CD4-positive, alpha-beta memory T cell (primary cell): ENCODE measurements at places on chromosomes 7 and 10.

DNA sequence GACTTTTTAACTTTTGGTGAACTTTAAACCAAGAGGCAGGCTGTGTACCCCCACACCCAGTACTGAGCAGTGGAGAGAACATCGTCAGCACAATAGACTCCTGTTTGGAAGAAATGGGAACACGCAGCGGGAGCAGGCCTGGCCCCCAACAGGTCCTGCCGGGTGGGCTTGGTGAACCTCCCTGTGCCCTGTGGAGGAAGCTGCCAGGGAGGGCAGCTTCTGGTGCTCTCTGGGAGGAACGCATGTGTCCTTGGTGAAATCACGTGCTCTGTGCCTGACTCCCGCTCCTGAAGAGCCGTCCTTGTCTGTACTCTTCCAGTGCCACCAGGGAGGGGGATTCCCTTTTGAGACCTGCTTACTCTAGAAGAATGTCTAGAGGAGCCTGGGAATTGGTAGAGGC is 31.6 kb downstream of the CHAT start:
- no peaks in the 10 kb centered on the region for H3K36me3 ChIP-seq
- no peak overlapping the region for H3K27ac ChIP-seq

DNA sequence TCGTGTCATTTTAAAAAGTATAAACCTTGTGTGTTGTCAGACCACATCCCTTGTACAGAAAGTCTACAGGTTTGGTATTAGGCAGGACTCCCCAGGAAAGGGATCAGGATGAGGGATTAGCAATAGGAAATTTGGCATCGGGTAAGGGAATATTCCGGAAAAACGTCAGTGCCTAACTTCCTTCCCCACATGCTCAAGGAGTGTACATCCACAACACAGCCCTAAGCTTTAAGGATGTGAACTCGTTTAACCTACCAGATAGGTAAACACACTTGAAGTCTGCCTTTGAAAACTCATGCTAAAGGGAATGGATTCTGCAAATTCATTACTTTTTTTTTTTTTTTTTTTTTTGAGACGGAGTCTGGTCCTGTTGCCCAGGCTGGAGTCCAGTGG is 194.9 kb downstream of the SKIDA1 start:
- H3K27ac ChIP-seq = no peak overlapping the region
- H3K4me3 ChIP-seq = no peak overlapping the region
- H3K4me1 ChIP-seq = no peaks in the 10 kb centered on the region
- H3K27me3 ChIP-seq = no peaks in the 10 kb centered on the region
- H3K36me3 ChIP-seq = no peaks in the 10 kb centered on the region
- DNase-seq = no peak

DNA sequence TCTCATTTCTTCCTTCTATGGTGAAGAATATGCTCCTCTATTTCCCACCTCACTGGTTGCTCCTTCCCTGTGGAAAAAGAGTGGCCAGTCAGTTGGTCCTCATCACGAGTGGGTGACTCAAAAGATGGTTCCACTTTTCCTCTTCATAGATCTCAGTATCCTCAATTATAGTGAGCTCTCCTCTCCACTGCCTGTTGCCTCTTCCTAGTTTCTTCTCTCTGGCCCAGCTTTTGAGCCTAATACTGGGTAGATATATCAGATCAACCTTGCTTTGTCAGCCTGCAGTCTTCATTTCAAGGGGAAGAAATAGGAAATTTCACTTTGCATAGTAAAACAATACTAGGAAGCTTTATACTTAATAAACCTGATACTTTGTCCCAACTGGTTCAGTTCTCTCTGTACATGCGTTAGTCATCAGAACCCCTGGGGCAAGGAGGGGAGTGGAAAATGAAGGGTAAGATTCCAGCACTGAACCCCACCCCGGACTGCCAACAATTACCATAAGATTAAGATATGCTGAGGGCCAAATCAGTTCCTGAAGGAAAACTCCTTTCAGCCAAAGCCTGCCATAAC is 15.5 kb upstream of the WNT16 start:
- no peak for DNase-seq
- no peaks in the 10 kb centered on the region for H3K27me3 ChIP-seq
- no peaks in the 10 kb centered on the region for H3K36me3 ChIP-seq
- H3K4me1 ChIP-seq = no peaks in the 10 kb centered on the region
- H3K27ac ChIP-seq = no peak overlapping the region
- no peak overlapping the region for H3K4me3 ChIP-seq

DNA sequence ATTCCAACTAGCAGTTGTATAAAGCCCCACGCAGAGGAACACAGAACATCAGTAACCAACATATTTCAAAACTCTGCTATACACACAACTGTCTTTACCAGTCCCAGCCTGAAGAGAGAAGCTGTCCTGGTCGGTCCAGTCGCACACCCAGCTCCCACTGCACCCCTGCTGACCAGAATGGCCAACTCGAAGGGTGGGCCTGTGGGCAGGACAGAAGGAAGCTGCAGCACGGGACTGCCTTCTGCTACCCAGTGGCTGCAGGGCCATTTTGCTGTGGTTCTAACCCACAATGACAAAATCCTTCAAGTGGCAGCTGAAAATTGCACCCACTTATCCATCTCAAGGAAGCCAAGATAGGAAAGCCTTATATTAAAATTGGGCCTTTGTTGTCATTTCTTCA is 48.2 kb downstream of the GSDME start:
- no peaks in the 10 kb centered on the region for H3K4me1 ChIP-seq
- H3K4me3 ChIP-seq = no peak overlapping the region
- H3K27ac ChIP-seq = no peak overlapping the region

GRCh38 chr7:30805081-30805691 is 34.0 kb downstream of the MINDY4 start:
- H3K27me3 ChIP-seq = no peaks in the 10 kb centered on the region
- H3K36me3 ChIP-seq = no peaks in the 10 kb centered on the region
- DNase-seq = no peak

DNA sequence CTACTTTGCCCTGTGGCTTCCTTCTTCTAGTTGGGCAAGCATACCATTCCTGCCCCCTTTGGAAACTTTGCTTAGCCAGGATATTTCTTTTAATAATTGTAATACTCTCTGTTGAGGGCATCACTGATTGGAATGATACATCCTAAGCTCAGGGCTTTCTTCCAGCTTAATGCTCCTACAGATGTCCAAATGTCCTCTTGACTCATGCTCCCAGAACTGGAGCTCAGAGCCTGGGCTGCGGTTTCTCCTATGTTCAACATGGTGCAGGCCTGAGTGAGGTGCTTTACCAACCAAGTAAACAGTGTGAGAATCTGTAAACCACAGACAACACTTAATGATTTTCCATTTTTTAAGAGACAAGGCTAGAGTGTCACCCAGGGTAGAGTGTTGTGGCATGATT is 108.6 kb downstream of the LRRC4 start:
- H3K27me3 ChIP-seq = no peaks in the 10 kb centered on the region
- H3K36me3 ChIP-seq = no peaks in the 10 kb centered on the region
- no peaks in the 10 kb centered on the region for H3K4me1 ChIP-seq
- DNase-seq = no peak

DNA sequence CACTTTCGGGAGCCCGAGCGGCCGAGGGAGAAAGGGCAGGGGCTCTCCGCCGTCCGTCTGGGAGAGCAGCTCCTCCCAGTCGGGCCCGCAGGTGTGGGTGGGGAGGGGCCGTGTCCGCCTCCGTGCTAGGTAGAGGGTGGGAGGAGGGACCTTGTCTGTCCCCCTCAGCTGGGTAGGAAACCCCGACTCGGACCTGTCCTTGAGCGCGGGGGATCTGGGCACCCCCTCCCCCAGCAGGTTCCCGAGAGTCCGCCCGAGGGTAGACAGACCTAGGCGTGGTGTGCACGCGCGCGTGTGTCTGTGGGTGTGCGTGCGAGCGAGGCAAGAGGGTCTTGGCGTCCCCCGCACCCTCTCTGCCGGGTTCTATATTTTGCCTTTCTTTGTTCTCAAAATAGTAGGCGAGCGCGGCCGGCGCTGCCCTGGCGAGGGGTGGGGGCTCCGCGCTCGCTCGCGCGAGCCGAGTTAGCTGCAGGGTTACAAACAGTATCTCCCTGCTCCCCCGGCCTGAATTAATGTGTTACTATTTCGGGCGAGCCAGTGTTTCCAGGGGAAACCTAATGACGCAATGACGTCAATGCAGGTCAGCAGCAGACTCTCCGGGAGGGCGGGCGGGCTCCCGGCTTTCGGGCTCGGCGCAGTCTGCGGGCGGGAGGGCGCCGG is 73.9 kb upstream of the LEP start:
- no peaks in the 10 kb centered on the region for H3K36me3 ChIP-seq
- no peak overlapping the region for H3K27ac ChIP-seq
- H3K27me3 ChIP-seq = peaks cover 20% of the 10 kb centered on the region
- H3K4me1 ChIP-seq = peaks cover 24% of the 10 kb centered on the region

DNA sequence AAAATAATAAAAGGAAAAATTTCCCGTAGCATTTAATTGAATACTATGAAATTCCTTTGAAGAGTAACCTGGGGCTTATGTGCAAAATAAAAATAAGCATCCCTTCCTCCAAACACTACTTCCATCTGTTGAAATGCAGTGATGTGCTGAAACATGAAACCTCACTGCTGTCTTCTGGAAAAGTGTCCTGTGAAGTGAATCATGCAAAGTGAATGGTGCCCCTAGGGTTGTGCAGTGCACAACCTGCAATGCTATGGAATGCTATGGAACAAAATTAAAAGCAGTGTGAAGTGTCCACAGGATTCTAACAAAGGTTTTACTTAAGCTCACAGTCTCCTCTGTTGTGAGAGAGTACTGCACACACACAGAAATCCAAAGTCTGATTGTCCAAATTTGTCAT is 480.9 kb downstream of the ETV1 start:
- no peaks in the 10 kb centered on the region for H3K27me3 ChIP-seq
- DNase-seq = no peak
- H3K36me3 ChIP-seq = no peaks in the 10 kb centered on the region
- H3K4me3 ChIP-seq = no peak overlapping the region

GRCh38 chr10:104642658-104643302 is 1.7 kb downstream of the SORCS3 start:
- H3K4me1 ChIP-seq = no peaks in the 10 kb centered on the region
- no peak for DNase-seq
- no peak overlapping the region for H3K27ac ChIP-seq
- peaks cover 9% of the 10 kb centered on the region for H3K27me3 ChIP-seq
- no peaks in the 10 kb centered on the region for H3K36me3 ChIP-seq

GRCh38 chr7:141466151-141466904 is 84.9 kb upstream of the AGK start:
- H3K27ac ChIP-seq = no peak overlapping the region
- no peak for DNase-seq
- no peaks in the 10 kb centered on the region for H3K4me1 ChIP-seq
- H3K4me3 ChIP-seq = no peak overlapping the region
- no peaks in the 10 kb centered on the region for H3K27me3 ChIP-seq
- no peaks in the 10 kb centered on the region for H3K36me3 ChIP-seq

- H3K36me3 ChIP-seq = no peaks in the 10 kb centered on the region
- H3K4me1 ChIP-seq = no peaks in the 10 kb centered on the region
- H3K4me3 ChIP-seq = no peak overlapping the region
- no peaks in the 10 kb centered on the region for H3K27me3 ChIP-seq
- no peak overlapping the region for H3K27ac ChIP-seq
Observed at GRCh38 chr7:3245077-3245476, 56.0 kb upstream of the SDK1 start.

GRCh38 chr10:109784236-109784635 is 139.1 kb downstream of the XPNPEP1 start:
- H3K4me1 ChIP-seq = no peaks in the 10 kb centered on the region
- H3K36me3 ChIP-seq = no peaks in the 10 kb centered on the region
- DNase-seq = no peak
- no peak overlapping the region for H3K27ac ChIP-seq
- no peaks in the 10 kb centered on the region for H3K27me3 ChIP-seq

DNA sequence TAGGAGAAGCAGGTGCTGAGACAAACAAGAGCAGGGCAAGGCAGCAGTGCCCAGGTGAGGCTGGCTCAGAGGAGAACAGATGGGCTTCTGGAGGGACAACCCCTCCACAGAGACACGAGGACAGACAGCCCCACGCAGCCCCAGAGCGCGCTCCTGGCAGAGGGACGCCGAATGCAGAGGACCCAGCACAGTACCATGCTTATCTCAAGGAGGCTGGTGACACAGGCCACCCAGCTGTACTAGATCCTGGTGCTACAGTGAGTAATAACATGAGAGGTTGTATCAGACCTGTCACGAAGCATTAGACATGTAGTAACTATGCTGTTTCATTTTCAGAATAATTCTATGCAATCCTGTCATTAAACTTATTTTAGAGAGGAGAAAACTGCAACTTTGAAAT is 60.4 kb upstream of the NCAPG2 start:
- no peaks in the 10 kb centered on the region for H3K27me3 ChIP-seq
- H3K36me3 ChIP-seq = peaks cover 52% of the 10 kb centered on the region
- H3K27ac ChIP-seq = no peak overlapping the region
- H3K4me3 ChIP-seq = no peak overlapping the region
- no peaks in the 10 kb centered on the region for H3K4me1 ChIP-seq
- no peak for DNase-seq

- H3K4me1 ChIP-seq = no peaks in the 10 kb centered on the region
- no peak overlapping the region for H3K27ac ChIP-seq
- no peaks in the 10 kb centered on the region for H3K27me3 ChIP-seq
- H3K36me3 ChIP-seq = no peaks in the 10 kb centered on the region
Observed at GRCh38 chr7:18445483-18445882, 50.1 kb upstream of the HDAC9 start.

DNA sequence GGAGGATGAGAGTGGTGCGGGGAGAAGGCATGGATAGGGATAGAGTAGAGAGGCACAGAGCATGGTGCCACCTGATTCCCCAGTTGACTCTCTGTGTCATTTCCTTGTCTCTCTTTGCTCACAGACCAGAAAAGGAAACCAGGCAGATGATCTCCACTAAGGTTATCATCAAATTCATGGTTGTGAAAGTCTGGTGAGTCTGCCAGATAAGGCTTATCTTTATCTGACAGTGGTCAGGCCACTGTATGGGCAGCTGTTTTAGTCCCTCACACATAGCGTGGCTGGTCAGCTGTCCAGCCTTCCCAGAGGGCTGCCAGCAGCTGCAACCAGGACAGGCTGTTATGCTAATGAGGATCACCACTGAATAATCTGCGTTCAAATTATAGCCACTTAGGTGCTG is 99.0 kb downstream of the ADRA2A start:
- no peaks in the 10 kb centered on the region for H3K27me3 ChIP-seq
- no peak for DNase-seq
- no peak overlapping the region for H3K4me3 ChIP-seq

DNA sequence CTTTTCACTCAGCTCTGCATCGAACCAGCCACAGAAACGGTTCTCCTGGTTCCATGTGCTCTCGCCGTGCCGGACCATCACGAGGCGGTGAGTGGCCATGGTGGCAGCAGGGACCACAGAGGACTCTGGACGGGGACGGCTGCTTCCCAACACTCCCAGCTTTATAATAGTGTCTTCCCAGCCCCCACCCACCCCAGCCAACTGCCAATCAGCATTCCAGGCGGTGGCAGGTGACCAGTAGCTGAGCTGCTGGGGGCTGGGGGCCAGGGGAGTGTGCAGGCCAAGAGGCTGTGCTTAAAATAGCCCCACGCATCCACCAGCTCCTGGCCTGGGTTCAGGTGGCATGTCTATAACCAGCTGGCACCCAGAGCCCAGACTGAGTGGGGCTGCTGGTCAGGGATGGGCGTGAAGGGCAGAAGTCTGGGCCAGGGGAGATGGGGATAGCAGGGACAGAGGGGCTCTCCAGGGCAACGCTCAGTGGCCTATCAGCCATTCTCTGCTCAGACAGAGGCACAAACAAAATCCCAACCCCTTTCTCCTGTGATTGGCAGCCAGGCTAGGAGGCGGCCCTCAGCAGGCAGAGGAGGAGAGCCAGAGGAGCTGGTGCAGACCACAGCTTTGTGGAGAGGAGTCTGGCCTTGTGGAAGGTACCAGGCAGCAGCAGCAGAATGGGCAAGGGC is at the start of gene PGAM2:
PGAM2 (minus strand) TSS at position 137 of the 680 bp plus-strand sequence; CDS start at position 99, 38 bp downstream.
- H3K36me3 ChIP-seq = peaks cover 9% of the 10 kb centered on the region
- H3K27ac ChIP-seq = no peak within 1 kb of the TSS
- H3K27me3 ChIP-seq = no peaks in the 10 kb centered on the region
- no peak within 1 kb of the TSS for H3K4me3 ChIP-seq
- no peak for DNase-seq
- peaks cover 20% of the 10 kb centered on the region for H3K4me1 ChIP-seq
